ENCODE measurements at places on chromosomes 6 and 20.

GRCh38 chr6:36599791-36600209 lies 5.6 kb downstream of the SRSF3 start:
- no peak for DNase-seq

GRCh38 chr20:62494537-62494936 lies 18.7 kb upstream of the GATA5 start:
- no peak for DNase-seq

DNA sequence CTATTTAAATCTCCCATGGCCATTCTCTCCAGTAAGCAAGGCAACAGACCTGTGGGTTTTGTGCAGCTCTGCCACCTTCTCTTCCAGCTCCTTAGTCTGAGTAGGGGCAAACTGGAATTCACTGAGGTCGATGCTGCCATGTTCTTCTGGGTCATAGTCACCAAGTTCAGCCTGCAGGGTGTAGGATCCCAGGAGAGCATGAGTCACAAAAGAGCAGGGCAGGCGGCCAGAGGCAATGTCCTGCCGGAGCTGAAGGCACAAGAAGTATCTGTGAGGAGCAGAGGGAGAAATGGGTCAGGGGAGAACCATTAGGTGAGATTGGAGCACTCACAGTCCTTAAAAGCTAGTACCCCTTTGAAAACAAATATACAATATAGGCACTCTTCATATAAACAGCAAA lies 73.7 kb downstream of the SMLR1 start:
- no peak for DNase-seq

DNA sequence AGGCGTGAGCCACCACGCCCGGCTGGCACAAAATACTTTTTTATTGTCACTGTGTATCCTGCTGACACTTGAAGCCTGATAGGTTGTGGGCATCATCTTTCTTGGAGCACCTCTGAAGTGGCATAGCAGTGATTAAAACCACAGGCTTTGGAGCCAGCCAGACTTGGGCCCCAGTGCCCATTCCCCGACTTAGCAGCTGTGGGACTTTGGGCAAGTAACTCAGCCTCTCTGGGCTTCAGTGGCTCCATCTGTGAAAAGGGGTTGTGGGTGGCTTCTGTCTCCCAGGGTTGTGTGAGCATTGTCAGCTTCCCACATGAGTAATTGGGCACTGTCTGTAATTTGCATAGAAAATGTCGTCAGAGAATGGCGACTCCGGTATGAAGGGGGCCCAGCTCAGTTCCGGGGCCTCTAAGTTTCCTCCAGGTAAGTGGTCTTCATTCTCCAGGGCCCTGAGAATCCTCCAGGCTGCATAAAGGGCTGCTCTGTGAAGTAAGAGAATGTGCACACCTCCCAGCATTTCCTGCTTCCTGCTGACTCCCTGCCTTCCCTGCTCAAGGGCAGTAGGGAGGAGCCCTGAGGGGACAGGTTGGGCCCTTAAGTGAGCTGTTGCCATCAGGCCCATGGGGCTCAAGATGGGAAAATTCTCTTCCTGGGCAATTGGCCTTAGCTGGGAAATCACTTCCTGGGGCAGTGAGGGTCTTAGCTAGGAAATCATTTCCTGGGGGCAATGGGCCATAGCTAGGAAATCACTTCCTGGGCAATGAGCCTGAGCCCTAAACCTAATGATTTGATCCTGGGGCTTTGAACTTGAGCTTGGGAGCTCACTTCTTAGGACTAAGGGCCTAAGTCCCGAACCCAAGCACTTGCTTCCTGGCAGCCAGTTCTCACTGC lies 27.2 kb downstream of the ARHGAP40 start:
- DNase-seq, result no peak

GRCh38 chr20:19047040-19047950 lies 165.1 kb upstream of the SLC24A3 start:
- no peak for DNase-seq

DNA sequence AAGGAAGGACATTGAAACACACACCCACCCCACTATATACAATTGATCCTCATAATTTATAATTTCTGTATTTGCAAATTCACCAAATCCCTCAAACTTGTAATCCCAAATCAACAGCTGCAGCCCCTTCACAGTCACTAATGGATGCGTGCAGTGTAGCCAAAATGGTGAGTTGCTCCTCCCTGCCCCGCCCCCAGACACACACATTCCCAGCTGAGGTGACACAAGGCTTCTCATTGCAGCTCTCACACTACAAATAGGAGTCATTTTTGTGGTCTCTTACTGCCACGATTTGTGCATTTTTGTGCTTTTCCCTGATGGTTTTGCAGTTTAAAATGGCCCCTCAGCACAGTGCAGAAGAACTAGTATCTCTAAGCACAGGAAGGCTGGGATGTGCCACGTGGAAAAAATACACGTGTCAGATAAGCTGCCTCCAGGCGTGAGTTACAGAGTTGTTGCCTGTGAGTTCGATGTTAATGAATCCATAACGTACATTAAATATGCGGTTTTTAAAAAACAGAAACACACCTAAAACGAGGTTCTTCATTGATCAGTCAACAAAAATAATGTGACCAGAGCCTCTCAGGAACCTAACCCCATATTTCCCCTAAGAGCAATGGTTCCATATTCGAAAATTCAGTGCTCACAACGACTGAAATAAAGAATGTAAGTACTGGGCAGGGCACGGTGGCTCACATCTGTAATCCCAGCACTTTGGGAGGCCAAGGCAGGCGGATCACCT lies 8.2 kb downstream of the ATP9A start:
- no peak for DNase-seq

DNA sequence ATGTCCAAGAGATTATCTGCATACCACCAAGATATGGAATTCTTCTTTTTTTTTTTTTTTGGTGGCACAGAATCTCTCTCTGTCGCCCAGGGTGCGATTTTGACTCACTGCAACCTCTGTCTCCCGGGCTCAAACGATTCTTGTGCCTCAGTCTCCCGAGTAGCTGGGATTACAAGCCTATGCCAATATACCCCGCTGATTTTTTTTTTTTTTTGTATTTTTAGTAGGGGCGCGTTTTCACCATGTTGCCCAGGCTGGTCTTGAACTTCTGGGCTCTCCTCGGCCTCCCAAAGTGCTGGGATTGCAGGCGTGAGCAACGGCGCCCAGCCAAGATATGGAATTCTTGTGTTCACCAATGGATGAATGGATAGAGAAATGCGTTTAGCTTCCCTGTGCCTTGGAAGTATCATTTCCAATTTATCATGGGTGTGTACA lies 31.0 kb downstream of the POM121L2 start:
- no peak for DNase-seq
